ENCODE measurements at places on chromosomes 12 and 14. TPM values are rescaled to one million over a fixed set of nuclear protein-coding genes. Genes with fewer than 3 reads are reported as not detected.

Gene METTL17
- 74.8 TPM for total RNA-seq

Gene ACVRL1
- 0.18 TPM for total RNA-seq

Gene BDKRB2
- 1.0 TPM for total RNA-seq

Gene SYNDIG1L
- 0.03 TPM for total RNA-seq

Gene BBOF1
- total RNA-seq = 4.2 TPM

Gene SDR9C7
- total RNA-seq = not detected

Gene SLC5A8
- not detected for total RNA-seq

Gene NOS1
- 0.43 TPM for total RNA-seq

Gene TSPAN11
- total RNA-seq = 0.11 TPM

Gene KLHL33
- 0.03 TPM for total RNA-seq

Data from A549 treated with AZD2906 at 1 μM for 4 hours (cell line).